Stimulated activated CD4-positive, alpha-beta T cell treated with anti-CD3 and anti-CD28 coated beads, Interleukin-2, amount 100 ng/mL, for 24 hours (primary cell): ENCODE measurements at places on chromosomes 3 and 15.

- DNase-seq: no peak
Observed at GRCh38 chr3:51962854-51963530, 4.3 kb downstream of the PCBP4 start.

GRCh38 chr15:94306700-94307650 lies 75.6 kb downstream of the MCTP2 start:
- DNase-seq: no peak

DNA sequence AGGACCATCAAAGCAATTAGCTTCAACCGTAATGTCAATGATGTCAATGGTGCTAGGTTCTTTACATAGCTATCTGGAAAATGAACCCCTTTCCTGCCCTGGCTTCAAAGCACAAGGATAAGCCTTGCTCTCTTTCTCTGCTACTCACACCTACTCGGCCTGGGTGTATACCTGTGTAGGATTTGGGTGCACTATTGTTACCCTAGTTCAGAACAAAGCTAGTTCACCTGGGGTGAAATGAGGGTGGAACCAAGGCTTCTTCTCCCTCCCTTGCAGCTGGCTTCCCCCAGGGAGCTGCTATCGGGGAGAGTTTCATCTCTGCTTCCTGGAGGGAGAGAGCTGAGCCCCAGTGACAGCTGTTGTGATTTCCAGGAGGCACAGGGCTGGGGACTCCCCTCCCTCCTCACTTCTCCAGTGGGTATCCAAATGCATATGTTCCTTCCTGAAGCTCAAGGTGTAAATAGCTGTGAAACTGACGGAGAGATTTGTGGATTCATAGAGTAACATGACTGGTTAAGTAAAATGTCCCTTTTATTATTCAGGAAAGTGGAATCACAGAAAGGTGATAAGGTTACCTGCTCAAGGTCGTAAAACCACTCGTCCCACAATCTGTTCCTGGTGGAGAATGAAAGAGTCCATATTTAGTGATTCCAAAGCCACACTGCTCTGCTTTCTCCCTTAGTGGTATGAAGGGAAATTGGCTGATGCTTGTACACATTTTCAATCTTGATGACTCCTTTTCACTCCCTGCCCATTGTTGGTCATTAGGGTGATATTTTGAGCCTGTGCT lies 11.8 kb upstream of the C3orf70 start:
- DNase-seq: no peak

DNA sequence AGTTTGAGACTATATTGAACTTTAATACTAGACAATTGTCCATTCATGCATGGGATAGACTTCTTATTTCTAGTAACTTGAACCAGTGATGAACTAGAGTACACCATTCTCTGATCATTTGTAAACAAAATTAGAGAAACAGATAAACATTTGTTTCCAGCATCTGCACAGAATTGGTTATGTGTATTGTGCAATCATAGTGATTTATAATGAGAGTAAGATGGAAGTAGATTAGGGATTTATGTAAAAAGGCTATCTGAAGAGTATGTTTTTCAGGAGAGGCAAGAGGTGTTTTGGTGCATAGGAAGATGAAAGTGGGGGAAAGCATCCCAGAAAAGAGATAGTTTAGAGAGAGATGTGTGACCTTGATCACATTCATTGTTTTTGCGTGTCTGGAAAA lies 695.0 kb downstream of the SQOR start:
- DNase-seq: no peak

DNA sequence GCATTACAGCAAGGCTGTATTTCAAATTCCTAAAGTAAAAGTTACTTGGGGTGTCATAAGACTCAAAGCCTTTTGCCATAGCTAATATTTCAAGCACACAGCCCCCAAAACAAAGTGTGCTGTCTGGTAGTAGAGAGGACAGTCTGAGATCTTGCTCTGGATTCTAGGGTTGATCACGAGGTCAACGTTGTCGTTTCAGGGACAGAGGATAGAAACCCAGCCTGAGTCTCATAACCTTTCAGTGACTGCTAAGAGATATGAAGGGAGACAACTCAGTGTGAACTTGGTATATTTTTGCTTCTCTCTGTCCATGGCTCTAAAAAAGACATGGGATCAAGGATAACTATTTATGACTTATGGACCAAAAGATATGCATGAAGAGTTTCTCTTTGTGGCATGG lies 25.6 kb upstream of the MINDY4B start:
- no peak for DNase-seq

GRCh38 chr3:128078322-128078721 lies 26.1 kb downstream of the SEC61A1 start:
- DNase-seq: no peak

DNA sequence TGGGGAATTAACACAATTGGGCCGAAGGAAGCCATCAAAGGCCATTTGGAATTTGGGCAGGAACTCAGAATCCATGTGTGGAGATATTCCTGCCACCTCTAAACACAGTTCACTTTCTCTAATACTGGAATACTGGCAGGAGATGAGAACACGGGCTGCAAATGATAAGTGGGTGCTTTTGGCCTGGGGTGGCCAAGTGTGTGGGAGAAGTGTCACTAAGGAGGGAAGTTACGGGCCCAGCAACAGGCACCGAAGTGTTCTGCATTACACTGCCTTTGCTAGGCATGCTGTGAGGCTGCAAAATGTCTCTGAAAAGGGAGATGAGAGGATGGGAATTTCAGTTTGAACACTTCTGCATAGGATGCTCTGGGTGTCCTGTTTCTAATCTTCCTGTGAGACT lies 89.4 kb upstream of the FEZF2 start:
- no peak for DNase-seq

- DNase-seq: no peak
Observed at GRCh38 chr3:121624147-121624899, 31.1 kb downstream of the FBXO40 start.

- peak; percentile 43 for DNase-seq
Observed at GRCh38 chr3:13069495-13069894, 3.7 kb downstream of the IQSEC1 start.

DNA sequence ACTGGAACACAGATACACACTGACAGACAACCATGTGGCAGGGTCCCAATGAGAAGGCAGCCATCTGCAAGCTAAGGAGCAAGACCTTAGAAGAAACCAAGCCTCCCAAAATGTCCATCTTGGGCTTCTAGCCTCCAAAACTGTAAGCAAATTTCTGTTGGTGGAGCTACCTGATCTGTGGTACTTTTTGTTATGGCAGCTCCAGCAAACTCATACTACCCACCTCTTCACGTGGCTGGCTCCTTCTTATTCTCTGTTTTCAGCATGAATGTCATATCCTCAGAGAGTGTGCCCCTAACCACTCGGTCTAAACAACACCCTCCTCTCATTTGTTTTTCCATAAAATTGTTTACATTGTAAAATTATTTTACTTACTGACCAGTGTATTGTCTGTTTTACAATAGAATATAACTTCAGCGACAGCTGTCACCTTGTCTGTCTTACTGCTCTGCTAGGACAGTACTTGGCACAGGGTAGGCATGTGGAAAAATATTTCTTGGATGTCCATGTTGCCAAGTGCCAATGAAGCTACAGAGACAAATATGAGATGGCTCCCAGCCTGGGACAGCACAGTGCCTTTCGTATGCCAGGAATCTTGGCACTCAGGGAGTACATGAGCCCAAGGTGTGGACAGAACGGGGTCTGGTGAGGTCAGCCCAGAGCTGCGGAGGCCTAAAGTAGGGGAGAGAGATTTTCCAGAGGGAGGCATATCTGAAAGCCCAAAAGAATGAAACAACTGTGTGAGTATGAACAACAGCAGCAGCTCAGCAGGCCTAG lies 17.4 kb upstream of the SLC25A36 start:
- no peak for DNase-seq

GRCh38 chr3:187773233-187774184 lies 28.2 kb upstream of the BCL6 start:
- no peak for DNase-seq

GRCh38 chr3:57179580-57180410 lies 14.6 kb upstream of the IL17RD start:
- no peak for DNase-seq

- DNase-seq: no peak
Observed at GRCh38 chr3:176971613-176972174, 225.6 kb downstream of the TBL1XR1 start.

- DNase-seq: no peak
Observed at GRCh38 chr3:36380221-36381031, at the start of gene STAC. Gene STAC (plus strand): TSS chr3:36380504. CDS start chr3:36380644, 140 bp downstream.

DNA sequence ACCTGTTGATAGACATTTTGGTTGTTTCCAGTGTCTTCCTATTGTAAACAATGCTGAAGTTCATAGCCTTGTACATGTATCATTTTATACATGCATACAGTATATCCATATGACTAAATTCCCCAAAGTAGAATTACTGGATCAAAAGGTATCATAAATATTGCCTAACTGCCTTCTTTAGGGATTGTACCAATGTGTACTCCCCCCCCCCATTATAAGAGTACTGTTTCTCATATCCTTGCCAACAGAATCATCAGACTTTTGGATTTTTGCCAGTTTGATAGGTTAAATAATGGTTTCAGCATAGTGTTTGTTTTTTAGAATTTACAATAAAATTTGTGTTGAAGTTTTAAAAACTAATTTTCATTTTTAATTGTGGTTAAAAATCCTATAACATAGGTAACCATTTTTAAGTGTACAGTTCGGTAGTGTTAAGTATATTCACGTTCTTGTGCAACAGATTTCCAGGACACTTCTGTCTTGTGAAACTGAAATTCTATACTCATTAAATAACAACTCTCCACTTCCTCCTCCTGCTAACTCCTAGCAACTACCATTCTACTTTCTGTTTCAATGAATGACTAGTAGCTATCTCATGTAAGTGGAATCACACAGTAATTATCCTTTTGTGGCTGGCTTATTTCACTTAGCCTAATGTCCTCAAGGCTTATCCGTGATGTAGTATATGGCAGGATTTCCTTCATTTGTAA lies 30.8 kb upstream of the MAP3K13 start:
- no peak for DNase-seq

- no peak for DNase-seq
Observed at GRCh38 chr3:121737644-121738043, 11.9 kb downstream of the GOLGB1 start.

DNA sequence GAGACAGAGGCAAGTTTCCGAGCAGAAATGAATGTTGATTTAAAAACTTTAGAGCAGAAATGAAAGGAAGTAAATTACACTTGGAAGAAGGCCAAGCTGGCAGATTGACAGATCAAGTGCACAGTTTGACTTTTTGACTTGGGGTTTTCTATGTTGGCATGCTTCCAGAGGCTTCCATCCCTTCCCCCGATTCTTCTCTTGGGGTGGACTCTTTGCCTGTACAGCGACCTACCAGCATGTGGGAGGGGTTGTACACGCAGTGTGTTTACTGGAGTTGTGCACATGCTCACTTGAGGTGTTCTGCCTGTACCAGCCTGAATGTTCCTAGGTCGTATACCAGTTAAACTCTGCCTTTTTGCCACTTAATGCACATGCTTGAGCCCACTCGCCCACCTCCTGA lies 701.5 kb upstream of the GBE1 start:
- DNase-seq: no peak

DNA sequence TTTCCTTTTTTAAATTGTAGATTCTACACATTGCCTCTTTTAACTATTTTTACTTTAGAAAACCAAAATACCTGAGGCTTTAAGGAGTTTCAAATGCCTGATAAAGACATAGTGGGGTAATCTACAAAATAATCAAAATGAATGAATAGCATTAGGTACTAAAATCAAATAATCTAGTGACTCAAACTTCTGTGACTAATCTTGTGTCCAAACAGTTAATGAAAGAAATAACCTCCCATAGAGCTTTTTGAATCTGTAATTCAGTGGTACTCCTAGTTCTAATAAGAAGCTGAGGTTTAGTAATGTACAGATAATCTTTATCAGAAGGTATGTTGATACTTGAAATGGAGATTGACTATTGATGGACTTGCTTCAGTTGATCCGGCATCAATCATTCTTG lies 53.0 kb downstream of the DTWD1 start:
- DNase-seq: no peak

DNA sequence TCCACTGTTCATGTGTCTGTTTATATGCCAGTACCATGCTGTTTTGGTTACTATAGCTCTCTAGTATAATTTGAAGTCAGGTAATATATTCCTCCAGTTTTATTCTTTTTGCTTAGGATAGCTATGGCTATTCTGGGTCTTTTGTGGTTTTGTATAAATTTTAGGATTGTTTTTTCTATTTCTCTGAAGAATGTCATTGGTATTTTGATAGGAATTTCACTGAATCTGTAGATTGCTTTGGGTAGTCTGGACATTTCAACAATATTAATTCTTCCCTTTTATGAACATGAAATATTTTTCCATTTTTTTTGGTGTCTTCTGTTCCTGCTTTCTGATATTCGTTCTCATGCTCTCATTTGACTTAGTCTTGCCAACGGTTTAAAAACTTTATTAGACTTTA lies 39.6 kb downstream of the GREM1 start:
- no peak for DNase-seq

GRCh38 chr15:60761505-60761845 lies 282.5 kb upstream of the ICE2 start:
- no peak for DNase-seq

DNA sequence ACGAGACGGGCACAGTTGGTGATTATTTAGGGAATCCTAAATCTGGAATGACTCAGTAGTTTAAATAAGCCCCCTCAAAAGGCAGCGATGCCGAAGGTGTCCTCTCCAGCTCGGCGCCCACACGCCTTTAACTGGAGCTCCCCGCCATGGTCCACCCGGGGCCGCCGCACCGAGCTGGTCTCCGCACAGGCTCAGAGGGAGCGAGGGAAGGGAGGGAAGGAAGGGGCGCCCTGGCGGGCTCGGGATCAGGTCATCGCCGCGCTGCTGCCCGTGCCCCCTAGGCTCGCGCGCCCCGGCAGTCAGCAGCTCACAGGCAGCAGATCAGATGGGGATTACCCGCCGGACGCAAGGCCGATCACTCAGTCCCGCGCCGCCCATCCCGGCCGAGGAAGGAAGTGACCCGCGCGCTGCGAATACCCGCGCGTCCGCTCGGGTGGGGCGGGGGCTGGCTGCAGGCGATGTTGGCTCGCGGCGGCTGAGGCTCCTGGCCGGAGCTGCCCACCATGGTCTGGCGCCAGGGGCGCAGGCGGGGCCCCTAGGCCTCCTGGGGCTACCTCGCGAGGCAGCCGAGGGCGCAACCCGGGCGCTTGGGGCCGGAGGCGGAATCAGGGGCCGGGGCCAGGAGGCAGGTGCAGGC lies 318.0 kb downstream of the FGF12 start:
- DNase-seq: no peak

- no peak for DNase-seq
Observed at GRCh38 chr15:66937588-66937987, 127.8 kb upstream of the SMAD3 start.

- DNase-seq: no peak
Observed at GRCh38 chr3:159102001-159102400, 300.1 kb downstream of the MFSD1 start.
